Fibroblast of skin of right quadriceps (primary cell): ENCODE measurements at places on chromosomes 12 and 14.

GRCh38 chr12:97017213-97017612 is 110.2 kb downstream of the NEDD1 start:
- DNase-seq = no peak

DNA sequence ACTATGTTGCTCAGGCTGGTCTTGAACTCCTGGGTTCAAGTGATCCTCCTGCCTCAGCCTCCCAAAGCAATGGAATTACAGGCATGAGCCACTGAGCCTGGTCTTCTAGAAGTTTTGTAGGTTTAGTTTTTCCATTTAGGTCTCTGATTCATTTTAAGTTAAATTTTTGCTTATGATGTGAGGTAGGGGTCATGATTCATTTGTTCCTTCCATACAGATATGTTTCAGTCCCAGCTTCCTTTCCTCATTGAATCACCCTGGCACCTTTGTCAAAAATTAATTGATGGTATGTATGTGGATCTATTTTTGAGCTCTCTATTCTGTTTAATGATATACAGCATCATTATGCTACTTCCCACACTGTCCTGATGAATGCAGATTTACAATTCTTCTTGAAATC is 25.6 kb upstream of the CABP1 start:
- DNase-seq = no peak

- DNase-seq = no peak
These were observed 52.6 kb downstream of the BICDL1 start for GRCh38 chr12:120041386-120042231.

DNA sequence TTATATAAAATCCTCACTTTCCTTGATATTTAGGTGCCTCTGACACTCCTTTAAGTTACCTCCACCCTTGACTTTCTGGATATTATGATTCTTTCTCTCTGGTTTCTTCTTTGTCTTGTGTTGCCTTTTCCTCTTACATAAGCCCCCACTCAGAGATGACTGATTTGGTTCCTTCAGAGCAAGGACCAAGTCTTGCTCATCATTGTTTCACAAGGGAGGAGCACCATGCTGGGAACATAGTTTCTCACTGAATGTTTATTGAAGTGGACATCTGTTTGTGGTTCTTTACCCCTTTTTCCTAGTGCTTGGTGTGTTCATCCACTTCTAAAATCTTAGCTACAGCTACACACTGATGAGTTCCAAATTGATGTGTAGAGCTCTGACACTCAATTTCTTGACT is 161.3 kb upstream of the PTPRQ start:
- no peak for DNase-seq

- DNase-seq = no peak
These were observed 115.0 kb downstream of the SLC15A4 start for GRCh38 chr12:128708789-128709188.

DNA sequence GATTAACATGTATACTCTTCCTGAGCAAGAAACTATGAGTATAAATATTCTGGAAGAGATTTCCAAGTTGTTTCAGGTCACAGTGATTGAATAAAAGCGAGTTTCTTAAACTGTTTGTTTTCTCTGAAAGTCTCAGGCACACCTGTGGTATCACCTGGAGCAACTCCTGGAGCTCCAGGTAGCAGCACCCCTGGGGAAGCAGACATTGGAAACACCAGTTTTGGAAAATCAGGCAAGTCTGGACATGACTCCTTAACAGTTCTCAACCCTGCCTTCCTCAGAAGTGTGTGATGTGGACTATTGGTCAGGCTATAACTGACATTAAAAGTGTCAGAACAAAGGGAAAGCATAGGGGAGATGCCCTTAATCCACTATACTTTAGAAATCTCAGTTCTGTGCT is 217.6 kb upstream of the CNTN1 start:
- DNase-seq = no peak

- no peak for DNase-seq
These were observed 407.8 kb upstream of the RGS6 start for GRCh38 chr14:71524320-71524982.

- peak; percentile 85 for DNase-seq
These were observed 27.7 kb downstream of the WNK1 start for GRCh38 chr12:779745-780734.

DNA sequence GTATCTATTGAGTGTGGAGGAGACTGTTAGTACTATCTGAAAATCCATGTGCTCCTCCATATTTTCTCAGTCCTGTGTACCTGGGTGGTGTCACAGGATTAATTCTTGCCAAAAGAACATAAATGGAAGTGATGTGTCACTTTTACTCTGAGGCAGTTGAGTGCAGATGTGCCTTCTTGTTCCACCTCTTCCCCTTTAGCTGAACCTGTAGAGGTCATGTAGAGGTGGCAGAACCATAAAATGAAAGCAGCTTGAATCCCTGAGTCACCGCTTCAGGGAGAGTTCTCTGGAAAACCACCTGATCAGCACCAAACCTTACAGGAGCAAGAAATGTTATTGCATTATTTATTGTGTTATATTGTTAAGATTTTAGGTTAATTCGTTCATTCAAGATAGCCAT is 14.7 kb upstream of the SLC25A3 start:
- peak; percentile 13 for DNase-seq
